ENCODE measurements at places on chromosomes 4 and X.
A peak's percentile ranks its signal among the peaks of the same experiment; 100 is the strongest.

DNA sequence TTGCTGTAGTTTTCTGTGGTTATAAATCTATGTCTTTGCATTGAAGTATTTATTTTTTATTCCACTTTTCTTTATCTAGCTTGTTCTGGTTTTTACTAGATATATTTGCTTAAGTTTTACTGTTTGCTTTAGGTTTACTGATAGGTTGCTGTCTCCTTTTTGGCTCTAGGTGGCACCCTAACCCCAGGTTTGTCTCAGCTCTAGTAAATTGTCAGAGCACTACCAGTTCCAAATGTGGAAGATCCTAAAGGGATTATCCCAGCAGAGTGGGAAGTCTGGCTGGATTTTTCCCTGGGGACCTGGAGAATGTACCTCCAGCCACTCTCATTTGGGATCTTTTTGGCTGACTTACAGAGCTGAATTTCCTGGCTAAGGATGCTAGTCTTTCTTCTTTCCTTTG, 106.1 kb downstream of the PBDC1 start:
- peak; percentile 27 for DNase-seq

GRCh38 chrX:136450050-136450830, 37.5 kb upstream of the BRS3 start:
- DNase-seq, result no peak

DNA sequence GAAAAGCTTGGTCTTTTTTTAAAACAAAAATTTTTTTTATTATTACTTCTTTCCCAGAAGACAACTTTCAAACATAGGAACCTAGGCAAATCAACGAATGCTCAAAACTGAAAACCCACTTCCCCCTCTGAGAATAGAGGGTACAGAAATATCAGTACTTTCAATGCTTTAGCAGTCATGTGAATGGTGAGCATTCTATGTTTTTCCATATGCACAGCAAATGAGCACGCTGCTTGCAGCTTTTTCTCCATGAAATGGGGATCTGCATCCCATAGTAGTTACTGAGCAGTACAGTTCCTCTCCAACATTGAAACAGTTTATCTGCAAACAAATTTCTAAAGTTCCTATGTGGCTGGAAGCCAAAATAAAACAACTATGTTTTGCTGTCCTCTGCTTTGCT, 108.4 kb upstream of the BMP2K start:
- no peak for DNase-seq

- no peak for DNase-seq
Observed at GRCh38 chr4:94412658-94413038, 39.1 kb upstream of the PDLIM5 start.

- DNase-seq, result no peak
Observed at GRCh38 chrX:826448-826847, 195.9 kb downstream of the SHOX start.

GRCh38 chr4:10173754-10174749, 57.5 kb upstream of the WDR1 start:
- peak; percentile 86 for DNase-seq

GRCh38 chrX:80876877-80877276, 67.2 kb upstream of the BRWD3 start:
- DNase-seq, result no peak

DNA sequence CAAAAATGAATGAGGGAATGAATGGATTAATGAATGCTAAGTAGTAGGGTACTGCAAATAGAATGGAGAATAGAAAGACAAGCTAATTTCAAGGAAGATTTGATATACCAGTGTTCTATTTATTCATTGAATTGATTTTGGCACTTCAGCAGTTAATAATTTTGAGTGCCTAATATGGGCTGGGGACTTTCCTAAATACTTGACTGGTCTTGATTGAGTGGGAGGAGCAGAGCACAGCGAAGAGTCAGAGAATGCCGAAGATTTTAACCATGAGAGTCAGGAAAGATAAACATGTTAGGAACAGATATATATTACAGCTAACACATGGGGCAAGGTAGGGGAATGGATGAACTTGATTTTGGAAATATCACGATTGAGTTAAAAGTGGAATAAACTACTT, 10.6 kb downstream of the IL15 start:
- no peak for DNase-seq

DNA sequence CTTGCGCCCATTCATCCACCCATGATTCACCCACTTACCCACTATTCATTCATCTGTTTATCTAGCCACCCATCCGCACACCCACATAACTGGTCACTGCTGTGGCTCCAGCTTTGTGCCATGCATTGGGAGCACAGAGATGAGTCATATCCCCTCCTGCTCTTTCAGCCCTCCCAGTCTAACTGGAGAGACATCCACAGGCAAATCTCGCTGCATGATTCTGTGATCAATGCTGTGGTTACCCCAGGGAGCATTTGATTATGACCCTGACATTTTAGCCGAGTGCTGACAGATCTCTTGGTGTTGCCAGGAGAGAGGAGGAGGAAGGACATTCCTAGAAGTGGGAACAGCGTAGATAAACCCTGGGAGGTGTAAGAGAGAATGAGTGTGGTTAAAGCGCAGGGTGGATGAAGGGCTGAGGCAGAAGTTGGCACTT, 10.4 kb upstream of the PORCN start:
- DNase-seq, result no peak

DNA sequence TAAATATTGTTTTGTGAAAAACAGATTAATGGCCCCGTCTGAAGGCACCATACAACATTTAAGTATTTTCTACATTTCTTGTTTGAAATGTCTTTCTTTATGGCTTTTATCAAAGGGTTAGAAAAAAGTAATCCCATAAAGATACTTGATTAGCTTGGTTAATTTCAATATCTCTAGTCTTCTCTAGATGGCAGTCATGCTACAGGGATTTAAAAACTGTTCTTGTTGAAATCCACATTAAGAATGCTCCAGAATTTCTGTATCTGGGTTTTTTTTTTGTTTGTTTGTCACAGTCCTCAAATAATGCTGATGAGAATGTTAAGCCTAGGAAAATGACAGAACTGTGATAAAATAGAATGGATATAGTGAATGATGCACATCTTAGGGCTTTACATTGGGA, 109.0 kb upstream of the AADAT start:
- DNase-seq, result no peak

GRCh38 chr4:127149086-127149485, 483.7 kb upstream of the INTU start:
- no peak for DNase-seq

GRCh38 chr4:9999956-10000561, 21.2 kb downstream of the SLC2A9 start:
- DNase-seq, result no peak

GRCh38 chrX:21958916-21959315, 18.4 kb downstream of the SMS start:
- no peak for DNase-seq

DNA sequence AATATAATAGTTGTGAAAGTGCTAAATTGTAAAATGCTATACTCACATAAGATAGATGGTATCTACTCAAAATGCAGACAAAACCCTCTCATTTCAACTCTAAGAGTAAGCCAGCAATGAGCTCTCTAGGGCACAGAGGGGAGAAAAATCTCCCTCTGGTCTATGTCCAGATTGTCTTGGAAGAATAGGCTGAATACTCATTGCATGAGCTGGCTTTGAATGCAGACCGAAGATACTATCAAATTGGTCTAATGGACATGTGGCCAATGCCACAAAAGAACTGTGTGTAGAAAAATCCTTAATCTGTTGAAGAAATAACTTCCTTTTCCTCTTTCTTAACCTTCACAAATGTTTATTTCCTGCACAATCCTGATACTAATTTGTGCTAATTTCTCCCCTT, 3.5 kb downstream of the ZXDA start:
- DNase-seq, result no peak

- no peak for DNase-seq
Observed at GRCh38 chr4:110970642-110971041, 347.8 kb upstream of the PITX2 start.

DNA sequence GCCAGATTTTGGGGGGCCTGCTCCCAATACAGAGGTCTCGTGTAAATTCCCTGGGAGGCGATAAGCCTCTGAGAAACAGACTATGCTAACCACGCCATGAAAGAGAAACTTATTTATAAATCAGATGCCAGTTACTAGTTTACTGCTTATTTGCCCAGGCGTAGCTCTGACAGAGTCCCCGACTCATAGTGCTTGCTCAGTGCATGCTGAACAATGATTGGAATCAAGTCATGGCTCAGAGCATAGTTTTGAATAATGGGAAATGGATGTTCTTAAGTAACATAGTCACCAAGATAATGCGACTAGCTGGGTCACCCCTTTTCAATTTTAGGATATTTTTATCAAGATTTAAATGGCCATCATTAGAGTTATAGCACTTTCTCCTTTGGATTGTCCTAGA, 39.9 kb downstream of the HTT start:
- no peak for DNase-seq

DNA sequence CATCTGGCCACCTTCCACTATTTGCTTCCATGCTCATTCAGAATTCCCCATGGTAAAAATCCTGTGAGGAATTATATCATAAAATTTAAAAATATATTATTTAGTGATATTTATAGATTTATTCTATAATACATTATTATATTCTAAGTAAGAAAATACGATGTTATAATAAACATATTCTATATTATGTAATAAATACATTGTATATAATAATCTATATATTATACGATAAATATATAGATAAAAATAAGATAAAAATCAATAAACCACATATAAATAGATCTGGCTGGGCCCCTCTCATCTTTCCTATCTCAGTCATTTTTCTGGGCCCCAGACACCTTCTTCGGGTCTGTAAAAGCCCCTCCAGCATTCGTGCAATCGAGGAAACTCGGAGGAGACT, 68.5 kb downstream of the DCTD start:
- DNase-seq, result no peak

GRCh38 chr4:172865531-172866127, 303.0 kb upstream of the GALNT7 start:
- DNase-seq, result no peak

GRCh38 chrX:8341814-8342590, 122.6 kb upstream of the VCX3B start:
- DNase-seq, result no peak

DNA sequence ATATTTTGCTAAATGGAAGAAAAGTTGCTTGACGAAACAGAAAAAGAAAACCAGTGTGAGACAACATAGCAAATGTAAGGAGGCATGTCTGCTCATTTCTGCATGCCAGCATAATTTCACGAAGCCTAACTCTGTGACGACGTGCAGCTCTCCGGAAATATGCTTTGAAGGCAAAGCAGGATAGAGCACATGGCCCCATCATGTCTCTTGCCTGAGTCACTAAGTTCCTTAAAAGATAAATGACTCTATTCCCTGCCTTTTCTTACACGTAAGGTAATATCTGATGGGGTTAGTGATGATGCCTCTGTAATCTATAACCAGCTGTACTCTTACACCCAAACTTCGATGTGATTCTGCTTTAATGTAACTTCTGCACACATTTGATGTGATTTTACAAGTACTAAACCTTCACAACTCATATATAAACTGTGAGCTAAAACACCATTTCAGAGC, 64.5 kb downstream of the ANXA3 start:
- DNase-seq, result no peak

Data from thyroid gland (tissue), 4 donors.